Activated naive CD8-positive, alpha-beta T cell treated with anti-CD3 and anti-CD28 coated beads, Interleukin-2, amount 50 U/mL, for 24 hours (primary cell): ENCODE measurements at places on chromosomes 7 and 10.

- no peak for DNase-seq
Observed at GRCh38 chr10:92142512-92142911, 148.4 kb downstream of the CPEB3 start.

DNA sequence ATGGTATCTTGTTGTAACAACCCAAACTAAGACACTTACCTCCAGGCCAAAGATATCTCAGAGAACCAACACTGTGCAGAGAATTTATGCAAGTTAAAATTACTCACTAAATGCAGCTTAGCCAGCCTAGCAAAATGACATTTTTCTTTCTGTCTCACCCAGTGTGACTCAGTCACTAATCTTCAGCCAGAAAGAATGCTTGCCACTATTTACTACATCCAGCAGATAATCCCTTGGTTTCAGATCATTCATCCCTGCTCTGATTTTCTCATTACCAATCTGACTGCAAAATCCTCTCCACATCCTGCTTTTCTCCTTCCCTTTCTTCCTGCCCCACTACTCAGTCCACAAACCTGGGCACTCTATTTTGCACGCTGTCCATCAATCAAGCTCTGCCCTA, 93.5 kb upstream of the NEBL start:
- DNase-seq, result no peak

DNA sequence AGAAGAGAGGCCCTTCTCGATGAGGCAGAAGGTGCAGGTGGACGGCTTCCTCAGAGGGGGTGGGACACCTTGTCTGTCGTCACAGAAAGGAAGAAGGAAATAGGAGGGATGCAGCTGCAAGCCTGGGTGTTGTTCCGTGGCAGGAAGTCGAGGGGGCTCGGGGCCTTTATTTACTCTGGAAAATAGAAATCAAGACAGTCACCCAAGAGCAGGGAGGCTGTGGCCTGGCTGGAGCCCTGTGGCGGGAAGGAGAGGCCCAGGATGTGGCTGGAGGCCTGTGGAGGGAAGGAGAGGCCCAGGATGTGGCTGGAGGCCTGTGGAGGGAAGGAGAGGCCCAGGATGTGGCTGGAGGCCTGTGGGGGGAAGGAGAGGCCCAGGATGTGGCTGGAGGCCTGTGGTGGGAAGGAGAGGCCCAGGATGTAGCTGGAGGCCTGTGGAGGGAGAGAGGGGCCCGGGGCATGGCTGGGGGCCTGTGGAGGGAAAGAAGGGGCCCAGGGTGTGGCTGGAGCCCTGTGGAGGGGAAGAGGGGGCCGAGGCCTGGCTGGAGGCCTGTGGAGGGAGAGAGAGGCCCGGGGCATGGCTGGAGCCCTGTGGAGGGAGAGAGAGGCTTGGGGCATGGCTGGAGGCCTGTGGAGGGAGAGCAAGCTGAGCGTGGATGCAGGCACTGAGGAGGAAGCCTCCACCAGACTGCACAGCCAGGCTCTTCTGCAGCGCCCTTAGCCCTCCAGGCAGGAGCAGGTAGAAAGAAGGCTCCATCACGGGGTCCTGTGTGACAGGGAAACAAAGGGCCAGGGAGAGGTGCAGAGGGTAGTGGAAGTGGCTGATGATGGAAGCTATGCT, 97.3 kb upstream of the SFMBT2 start:
- no peak for DNase-seq

GRCh38 chr10:77120666-77121376, 516.8 kb downstream of the KCNMA1 start:
- no peak for DNase-seq

DNA sequence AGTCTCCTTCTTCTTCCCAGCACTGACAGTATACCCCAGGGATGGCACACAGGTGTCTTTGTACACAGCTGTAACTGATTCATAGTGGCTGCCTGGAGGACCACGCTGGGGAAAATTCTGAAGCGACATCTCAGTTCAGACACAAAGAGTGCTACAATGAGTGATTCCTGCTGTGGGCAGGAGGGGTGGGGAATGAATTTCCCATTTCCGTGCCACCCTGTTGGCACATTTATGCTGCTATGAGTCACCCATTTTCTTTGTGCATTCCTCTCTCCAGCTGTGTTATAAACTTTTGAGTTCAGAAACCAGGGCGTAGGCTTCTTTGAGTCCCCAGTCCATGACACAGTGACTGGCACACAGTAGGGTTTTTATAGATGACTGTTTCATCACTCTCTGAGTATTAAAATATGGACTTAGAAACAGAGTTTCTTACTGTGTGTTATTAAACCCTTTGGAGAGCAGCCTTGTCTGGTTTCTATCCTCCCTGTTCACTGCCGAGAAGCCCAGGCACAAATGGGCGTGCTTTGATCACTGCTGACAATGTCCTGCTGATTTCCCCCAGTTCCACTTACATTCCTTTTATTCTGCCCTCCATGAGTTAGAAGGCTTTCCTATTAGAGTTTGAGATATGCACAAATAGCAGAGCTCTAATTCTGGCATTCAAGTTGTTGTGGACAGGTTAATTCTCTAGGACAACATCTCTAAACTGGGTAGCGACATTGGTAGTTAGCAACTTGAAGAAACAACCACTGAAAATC, 24.0 kb upstream of the NPS start:
- DNase-seq, result no peak

GRCh38 chr7:12490107-12490688, 80.3 kb upstream of the SCIN start:
- DNase-seq, result no peak

GRCh38 chr7:70589010-70589409, 542.9 kb upstream of the GALNT17 start:
- no peak for DNase-seq

GRCh38 chr7:114925434-114925833, 3.5 kb downstream of the MDFIC start:
- no peak for DNase-seq

DNA sequence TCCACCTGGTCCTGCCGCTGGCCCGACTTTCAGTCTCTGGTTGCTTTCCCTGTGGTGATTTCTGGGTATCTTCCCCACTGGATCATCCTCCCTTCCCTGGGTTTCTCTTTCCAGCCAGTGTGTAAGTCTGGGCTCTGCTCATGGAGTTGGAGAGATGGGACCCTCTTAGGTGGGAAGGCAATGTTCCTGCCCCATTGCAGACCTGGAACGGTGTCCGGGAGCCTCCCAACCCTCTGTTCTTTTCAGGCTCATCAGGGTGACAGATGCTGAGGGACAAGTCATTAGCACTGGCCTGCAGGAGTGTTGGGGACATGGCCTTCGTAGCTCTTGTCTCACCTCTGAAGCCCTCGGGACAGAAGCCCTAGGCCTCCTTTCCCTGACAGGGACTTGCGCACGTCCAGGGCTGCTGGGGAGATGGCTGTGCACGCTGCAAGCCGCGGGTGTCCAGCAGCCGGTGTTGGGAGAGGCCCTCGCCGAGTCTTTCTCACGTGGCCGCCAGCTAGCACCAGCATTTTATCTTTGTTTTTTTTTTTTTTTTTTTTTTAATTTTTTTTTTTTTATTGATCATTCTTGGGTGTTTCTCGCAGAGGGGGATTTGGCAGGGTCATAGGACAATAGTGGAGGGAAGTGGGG, 17.2 kb downstream of the ZNF783 start:
- DNase-seq, result no peak

- no peak for DNase-seq
Observed at GRCh38 chr10:38007551-38007950, 2.9 kb upstream of the ZNF33A start.

DNA sequence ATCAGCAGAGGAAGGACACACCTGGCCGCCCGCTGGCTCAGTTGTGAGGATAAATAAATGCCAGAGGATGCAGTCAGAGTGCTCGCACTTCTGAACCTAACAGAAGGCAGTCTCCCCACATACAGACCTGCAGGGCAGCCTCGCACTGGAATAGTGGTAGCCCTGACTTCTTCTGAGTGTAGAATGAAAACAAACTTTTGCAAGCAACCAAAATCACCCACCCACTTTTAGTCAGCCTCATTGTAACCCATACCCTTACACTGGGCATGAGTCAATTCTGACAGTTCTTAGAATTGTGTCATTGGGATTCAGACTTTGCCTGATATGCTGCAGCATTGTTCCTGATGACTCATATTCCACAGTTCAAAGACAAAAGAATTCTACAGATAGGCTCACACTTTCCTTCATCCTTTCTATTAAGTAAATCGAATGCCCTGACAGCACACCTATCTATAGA, 167.0 kb upstream of the CDK1 start:
- no peak for DNase-seq

GRCh38 chr7:30804078-30804661, 33.0 kb downstream of the MINDY4 start:
- no peak for DNase-seq

DNA sequence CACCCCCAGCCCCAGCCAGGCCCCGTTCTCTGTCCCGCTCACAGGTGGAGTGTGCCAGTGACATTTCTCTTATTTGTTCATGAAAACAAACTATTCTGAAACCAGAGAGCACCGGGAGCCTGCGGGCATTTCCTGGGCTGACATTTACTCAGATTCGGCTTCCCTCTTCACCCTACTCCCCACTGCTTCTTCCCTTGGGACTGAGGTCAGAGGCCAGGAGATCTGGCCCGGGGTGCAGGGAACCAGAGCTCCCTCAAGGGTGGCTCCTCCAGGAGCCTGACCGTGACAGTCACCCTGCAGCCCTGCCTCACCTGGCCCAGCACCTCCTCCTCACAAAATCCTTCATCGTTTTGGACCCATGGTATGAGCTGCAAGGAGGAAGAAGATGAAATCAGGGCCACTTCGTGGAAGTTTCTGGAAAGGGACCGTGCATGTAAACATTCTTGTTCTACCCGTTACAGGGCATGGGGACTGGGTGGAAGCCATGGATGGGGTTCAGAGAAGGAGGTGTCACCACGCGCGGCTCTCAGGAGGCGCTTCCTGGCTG, 12.2 kb downstream of the BHLHA15 start:
- DNase-seq, result no peak

- DNase-seq, result no peak
Observed at GRCh38 chr7:7099584-7100014, 82.7 kb upstream of the C1GALT1 start.
